ENCODE measurements at places on chromosomes 3 and 15.

- DNase-seq = no peak
Observed at GRCh38 chr3:52088445-52089367, 32.3 kb upstream of the DUSP7 start.

GRCh38 chr3:162507397-162507796 lies 1010.8 kb downstream of the OTOL1 start:
- no peak for DNase-seq

- DNase-seq = no peak
Observed at GRCh38 chr15:29093065-29093435, 176.6 kb downstream of the NSMCE3 start.

DNA sequence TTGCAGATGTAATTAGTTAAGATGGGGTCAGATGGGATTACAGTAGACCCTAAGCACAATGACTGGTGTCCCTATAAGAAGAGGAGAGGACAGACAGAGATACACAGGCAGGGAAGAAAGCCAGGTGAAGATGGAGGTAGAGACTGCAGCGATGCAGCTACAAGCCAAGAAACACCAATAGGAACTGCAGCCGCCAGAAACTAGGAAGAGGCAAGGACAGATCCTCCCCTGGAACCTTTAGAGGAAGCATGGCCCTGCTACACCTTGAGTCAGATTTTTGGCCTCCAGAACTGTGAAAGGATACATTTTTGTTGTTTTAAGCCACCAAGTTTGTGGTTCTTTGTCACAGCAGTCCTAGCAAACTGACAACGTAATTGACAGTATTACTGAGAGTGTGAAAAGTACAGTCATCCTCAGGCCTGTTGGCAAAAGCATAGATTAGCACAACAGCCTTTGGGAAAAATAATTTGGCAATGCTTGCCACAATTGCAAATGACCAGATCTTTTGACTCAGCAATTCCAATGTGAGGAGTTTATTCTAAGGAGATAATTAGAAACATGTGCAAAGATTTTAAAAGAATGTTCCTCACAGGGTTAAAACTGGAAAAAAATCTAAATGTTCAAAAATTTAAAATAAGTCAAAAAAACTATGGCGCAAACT lies 82.6 kb upstream of the TJP1 start:
- DNase-seq = no peak

DNA sequence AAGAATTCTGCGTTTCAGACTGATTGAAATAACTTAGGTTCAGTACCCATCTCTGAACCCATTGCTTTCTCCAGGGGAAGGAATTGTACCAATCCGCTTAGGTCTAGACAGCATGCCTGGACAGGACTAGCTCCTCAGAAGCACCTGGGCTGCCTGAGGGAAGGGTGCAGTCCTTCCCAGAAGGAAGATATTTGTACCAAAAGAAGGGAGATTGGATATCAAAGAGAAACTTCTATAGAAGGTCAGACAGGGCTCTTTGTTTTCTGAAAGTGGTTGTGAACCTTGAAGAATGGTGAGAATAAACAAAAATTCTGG lies 133.8 kb upstream of the LRTM1 start:
- DNase-seq = no peak

DNA sequence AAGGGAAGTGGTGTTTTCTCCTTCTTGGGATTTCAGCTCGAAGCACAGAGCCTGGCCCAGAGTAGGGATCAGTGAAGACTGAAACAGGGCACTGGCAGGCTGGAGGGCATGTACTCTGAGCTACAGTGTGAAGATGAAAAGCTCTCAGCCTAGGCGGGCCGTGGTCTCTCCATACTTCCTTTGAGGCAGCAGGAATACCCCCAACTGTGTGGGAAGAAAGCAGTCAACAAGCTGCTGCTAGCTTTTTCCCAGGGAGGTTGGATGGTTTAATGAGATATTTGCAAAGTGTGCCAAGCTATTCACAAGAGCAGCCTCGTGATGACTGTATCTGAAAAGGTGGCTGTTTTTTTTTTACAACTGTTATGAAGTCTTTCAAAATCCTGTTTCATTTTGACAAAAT lies 47.2 kb downstream of the NMNAT3 start:
- no peak for DNase-seq

- DNase-seq = no peak
Observed at GRCh38 chr15:82106679-82107078, 60.9 kb upstream of the MEX3B start.

DNA sequence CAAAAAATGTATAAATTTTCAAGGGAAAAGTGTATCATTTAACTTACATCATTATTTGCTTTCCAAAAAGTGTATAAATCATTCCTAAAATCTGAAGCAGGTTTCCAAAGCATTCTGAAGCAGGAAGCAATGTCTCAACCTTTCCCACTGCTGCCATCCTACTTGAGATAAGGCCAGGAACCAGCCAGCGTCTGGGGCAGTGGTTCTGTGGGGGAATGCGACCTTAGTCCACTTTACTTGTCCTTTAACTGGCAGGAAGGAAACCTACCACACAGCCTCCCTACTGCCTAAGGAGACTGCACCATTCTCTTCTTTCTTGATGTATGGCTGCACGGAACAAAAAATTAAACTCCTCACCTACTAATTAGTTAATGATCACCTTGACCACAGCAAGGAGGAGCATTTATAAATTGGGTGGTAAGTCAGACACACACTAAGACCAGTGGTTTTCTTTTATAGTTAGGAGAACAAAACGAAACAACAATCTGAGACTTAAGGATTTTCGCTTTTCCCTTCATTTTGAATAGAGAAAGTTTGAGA lies 3.7 kb downstream of the SORD start:
- no peak for DNase-seq

DNA sequence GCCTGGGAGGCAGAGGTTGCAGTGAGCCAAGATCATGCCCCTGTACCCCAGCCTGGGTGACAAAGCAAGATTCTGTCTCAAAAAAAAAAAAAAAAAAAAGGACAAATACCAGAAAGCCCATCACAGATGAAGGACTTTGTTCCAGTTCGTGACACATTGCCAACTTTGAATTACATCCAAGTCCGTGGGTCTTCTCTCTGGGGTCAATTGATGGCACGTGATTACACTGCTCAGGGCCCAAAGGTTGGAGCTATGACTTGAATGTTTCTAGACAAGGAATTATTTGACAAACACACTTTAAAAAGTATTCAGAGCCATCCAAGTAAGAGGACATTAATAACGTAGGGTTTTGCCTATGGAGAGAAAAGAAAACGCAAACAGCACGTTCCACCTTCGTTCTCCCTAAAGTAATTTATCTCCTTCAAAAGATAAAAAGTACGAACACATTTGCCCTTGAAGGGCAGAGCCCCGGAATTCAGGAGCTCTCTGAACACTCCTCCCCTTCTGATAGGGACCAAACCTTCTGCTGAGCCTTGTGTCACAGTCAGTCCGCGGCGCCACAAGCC lies 31.3 kb upstream of the ST3GAL6 start:
- no peak for DNase-seq

GRCh38 chr3:171774521-171774920 lies 35.8 kb downstream of the PLD1 start:
- no peak for DNase-seq
